Naive thymus-derived CD4-positive, alpha-beta T cell (primary cell): ENCODE measurements at places on chromosomes 2 and 18. TPM values are rescaled to one million over a fixed set of nuclear protein-coding genes. Genes with fewer than 3 reads are reported as not detected.
A peak's percentile ranks its signal among the peaks of the same experiment; 100 is the strongest.

DNA sequence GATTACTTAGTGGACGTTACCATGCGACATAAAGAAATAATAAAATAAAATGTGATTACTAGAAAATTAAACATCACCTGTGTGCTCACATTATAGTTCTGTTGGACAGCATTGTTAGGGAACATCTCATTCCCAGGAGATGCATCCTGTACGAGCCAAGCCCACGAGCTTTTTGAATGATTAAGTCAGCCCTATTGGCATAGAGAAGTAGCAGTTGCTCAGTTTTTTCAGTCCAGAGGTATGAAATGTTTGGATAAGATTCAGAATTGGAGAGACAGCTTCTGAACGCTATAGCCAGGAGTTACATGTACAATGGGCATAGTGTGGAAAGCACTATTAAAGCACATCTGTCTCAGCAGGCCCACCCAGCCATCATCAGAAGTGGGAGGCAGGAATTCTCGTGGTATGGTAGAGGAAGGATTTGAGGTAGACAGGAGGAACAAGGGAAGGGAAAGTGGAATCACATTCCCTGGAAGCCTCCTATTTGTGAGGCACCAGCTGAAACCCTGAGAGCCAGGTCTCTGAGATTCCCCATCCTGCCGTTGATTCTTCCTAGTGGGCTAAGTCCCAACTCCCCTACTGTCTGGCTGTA, 8.6 kb downstream of the SPATS2L start:
- no peak for DNase-seq
- no peaks in the 10 kb centered on the region for H3K27me3 ChIP-seq
- no peak overlapping the region for H3K27ac ChIP-seq
- H3K4me3 ChIP-seq = no peak overlapping the region

- no peak for DNase-seq
- no peaks in the 10 kb centered on the region for H3K4me1 ChIP-seq
- H3K36me3 ChIP-seq = no peaks in the 10 kb centered on the region
- no peaks in the 10 kb centered on the region for H3K27me3 ChIP-seq
- H3K27ac ChIP-seq = no peak overlapping the region
Measured at GRCh38 chr2:22056621-22057132, 932.9 kb downstream of the TDRD15 start.

- no peak for DNase-seq
- H3K4me1 ChIP-seq = no peaks in the 10 kb centered on the region
- no peaks in the 10 kb centered on the region for H3K27me3 ChIP-seq
- H3K36me3 ChIP-seq = no peaks in the 10 kb centered on the region
Measured at GRCh38 chr2:107712857-107713256, 113.8 kb upstream of the RGPD4 start.

The COL3A1 gene
- not detected for polyA plus RNA-seq

DNA sequence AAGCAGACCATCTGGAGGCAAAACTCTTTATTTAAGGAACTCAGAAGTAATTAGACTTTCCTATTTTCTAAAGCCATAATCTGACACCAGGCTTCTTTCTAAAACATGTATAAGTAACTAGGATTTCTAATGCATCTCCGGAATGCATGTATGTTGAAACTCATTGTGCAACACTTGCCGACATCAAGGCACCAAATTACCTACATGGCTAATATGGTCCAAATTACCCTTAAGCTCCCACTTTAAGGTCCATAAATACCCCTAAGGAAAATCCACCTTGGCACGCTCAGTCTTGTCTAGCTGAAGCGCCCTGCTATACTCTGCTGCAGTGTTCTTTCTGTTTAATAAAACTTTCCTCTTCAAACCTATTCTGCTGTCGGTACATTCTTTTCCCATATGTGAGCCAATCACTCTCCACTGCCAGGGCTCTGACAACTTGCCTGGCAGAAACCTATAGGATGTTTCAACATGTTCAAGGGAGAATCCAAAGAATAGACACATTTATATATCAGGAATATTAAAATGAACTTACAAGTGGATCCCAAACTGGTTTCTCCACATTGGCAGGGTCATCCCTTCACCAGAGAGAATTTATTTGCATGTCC, 171.9 kb downstream of the GALNT1 start:
- no peaks in the 10 kb centered on the region for H3K4me1 ChIP-seq
- H3K4me3 ChIP-seq = no peak overlapping the region
- no peak overlapping the region for H3K27ac ChIP-seq

DNA sequence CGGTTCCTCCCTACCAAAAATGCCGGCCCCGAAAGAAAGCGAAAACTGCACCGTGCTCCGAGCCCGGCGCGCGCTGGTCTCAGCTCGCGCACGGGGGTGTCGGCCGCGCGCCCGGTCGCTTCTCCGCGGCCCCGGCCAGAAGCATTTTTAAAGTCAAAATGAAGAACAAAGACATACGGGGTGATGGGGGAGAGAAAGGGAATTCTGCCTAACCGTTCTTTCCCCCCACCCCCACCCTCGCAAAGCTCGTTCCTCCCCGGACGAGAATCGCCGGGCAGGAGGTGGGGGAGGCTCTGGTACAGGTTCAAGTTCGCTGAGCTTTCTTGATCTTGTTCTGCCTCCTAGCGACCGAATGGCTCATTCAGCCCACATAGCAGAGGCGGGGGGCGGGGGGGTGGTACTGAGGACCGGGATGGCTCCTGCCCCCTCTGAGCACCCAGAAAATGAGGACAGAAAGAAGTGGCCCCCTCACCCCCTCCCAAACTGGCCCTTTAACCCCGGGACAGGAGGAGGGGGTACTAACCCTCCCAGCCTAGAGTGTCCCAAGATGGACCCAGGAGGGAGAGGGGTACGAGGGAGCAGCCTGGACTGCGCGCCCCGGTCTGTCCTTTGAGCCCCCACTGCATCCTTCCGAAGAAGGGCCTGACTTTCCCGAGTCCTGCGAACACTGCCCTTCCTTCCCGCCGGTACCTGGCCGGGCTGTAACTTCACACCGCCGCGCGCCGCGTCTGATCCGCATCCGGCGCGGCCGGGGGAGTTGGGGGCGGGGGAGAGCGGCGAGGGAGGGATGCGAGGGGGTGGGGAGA, 3.1 kb downstream of the BCL11A start:
- H3K27ac ChIP-seq = peak overlapping the region; percentile 39
- peak overlapping the region; percentile 70 for H3K4me3 ChIP-seq
- DNase-seq = peak; percentile 53
- H3K27me3 ChIP-seq = peaks cover 39% of the 10 kb centered on the region
- H3K4me1 ChIP-seq = peaks cover 17% of the 10 kb centered on the region

The CERKL gene
- polyA plus RNA-seq = 14.7 TPM

DNA sequence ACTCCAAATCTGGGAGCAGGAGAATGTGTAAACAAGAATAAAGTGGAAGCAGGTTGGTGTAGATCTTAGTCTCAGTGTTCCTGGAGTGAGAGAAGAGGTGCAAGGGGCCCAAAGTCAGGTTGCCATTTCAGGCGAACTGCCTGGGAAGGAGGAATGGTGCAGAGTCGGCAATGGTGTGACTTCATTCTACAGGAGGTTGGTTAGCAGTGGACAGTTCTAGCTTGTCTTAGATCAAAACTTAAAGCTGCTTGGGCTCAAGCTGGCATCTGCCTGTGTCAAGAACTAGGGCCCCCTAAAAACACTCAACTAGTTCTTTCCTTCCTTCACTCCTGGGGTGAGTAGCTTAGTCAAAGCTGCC, 3.5 kb downstream of the STK16 start:
- no peaks in the 10 kb centered on the region for H3K27me3 ChIP-seq
- peak overlapping the region; percentile 65 for H3K4me3 ChIP-seq
- peaks cover 43% of the 10 kb centered on the region for H3K36me3 ChIP-seq
- peak overlapping the region; percentile 89 for H3K27ac ChIP-seq

GRCh38 chr2:45647986-45648520, 3.4 kb upstream of the PRKCE start:
- peaks cover 19% of the 10 kb centered on the region for H3K4me1 ChIP-seq
- no peak overlapping the region for H3K27ac ChIP-seq
- DNase-seq = no peak
- H3K4me3 ChIP-seq = no peak overlapping the region

DNA sequence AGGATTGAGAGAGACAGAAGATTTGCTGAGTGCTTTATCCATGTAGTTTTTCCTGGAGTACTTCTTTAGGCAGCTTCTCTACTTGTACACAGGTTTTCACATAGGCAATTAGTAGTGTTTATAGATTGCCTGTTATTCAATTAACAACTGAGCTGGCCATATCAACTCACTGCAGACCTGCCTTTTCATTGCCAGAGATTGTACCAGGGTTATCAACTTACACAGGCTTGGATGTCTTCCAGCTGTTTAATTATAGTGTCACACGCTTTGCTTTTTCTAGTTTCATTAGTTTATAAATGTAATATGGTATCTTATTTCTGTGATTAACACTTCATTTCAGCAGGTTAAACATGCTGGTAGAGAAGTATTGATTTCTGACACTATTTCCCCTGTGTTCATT, 125.9 kb downstream of the GPD2 start:
- H3K36me3 ChIP-seq = no peaks in the 10 kb centered on the region
- no peak overlapping the region for H3K27ac ChIP-seq
- no peaks in the 10 kb centered on the region for H3K27me3 ChIP-seq
- H3K4me1 ChIP-seq = no peaks in the 10 kb centered on the region
- H3K4me3 ChIP-seq = no peak overlapping the region

DNA sequence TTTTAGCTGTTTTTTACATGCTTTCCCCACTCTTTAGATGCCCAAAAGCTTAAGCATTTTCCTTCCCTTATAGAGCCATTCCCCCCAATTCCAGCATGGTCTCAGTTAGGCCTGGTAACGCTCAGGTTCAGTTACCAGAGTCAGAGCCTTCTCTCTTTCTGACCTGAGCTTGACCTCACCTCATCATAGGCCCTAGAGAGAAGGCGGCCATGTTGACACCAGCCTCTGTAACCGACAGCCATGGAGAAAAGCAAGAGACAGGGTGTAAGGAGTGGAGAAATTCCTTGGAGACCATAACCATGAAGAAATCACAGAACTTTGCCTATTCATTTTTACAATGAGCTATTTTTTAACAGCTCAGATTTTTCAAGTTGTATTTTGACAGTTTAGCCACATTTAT, 99.4 kb downstream of the RTN4 start:
- H3K36me3 ChIP-seq = no peaks in the 10 kb centered on the region
- no peaks in the 10 kb centered on the region for H3K27me3 ChIP-seq
- H3K4me3 ChIP-seq = no peak overlapping the region
- H3K27ac ChIP-seq = no peak overlapping the region
- no peaks in the 10 kb centered on the region for H3K4me1 ChIP-seq
- DNase-seq = no peak

- no peaks in the 10 kb centered on the region for H3K36me3 ChIP-seq
- peaks cover 61% of the 10 kb centered on the region for H3K4me1 ChIP-seq
- H3K27ac ChIP-seq = peak overlapping the region; percentile 98
- DNase-seq = no peak
- H3K27me3 ChIP-seq = no peaks in the 10 kb centered on the region
Measured at GRCh38 chr2:113888641-113889470, 1.0 kb upstream of the ACTR3 start.

The GORASP2 gene
- 93.5 TPM for polyA plus RNA-seq
